Endothelial cell (in vitro differentiated cells): ENCODE measurements at places on chromosomes 16 and 17. TPM values are rescaled to one million over a fixed set of nuclear protein-coding genes. Genes with fewer than 3 reads are reported as not detected.

NPIPA7 gene
- total RNA-seq = 5.8 TPM

RHBDF1 gene
- total RNA-seq = 60.7 TPM

RPL26 gene
- total RNA-seq = 1,901 TPM

BICDL2 gene
- 0.13 TPM for total RNA-seq

KRT33A gene
- not detected for total RNA-seq

HS3ST6 gene
- total RNA-seq = not detected

CCL4 gene
- not detected for total RNA-seq

LGALS9B gene
- not detected for total RNA-seq

RHBDL1 gene
- 1.6 TPM for total RNA-seq

PGAP3 gene
- 11.2 TPM for total RNA-seq

SRL gene
- 0.26 TPM for total RNA-seq

IL34 gene
- total RNA-seq = 1.6 TPM

DPEP2 gene
- total RNA-seq = 1.0 TPM

CLEC10A gene
- 30.4 TPM for total RNA-seq

- no peak for DNase-seq
- peaks cover 8% of the 10 kb centered on the region for H3K27me3 ChIP-seq
- no peak overlapping the region for H3K4me3 ChIP-seq
- no peak overlapping the region for H3K27ac ChIP-seq
- peaks cover 6% of the 10 kb centered on the region for H3K36me3 ChIP-seq
Measured at GRCh38 chr16:70416748-70417616, 21.9 kb downstream of the ST3GAL2 start.

GRCh38 chr17:60231234-60231633, 81.5 kb downstream of the CA4 start:
- peaks cover 6% of the 10 kb centered on the region for H3K36me3 ChIP-seq
- H3K4me1 ChIP-seq = peaks cover 3% of the 10 kb centered on the region
- H3K27me3 ChIP-seq = no peaks in the 10 kb centered on the region
- H3K4me3 ChIP-seq = no peak overlapping the region
- no peak overlapping the region for H3K27ac ChIP-seq

- peak overlapping the region; percentile 64 for H3K4me3 ChIP-seq
- DNase-seq = no peak
- H3K36me3 ChIP-seq = peaks cover 23% of the 10 kb centered on the region
- peak overlapping the region; percentile 80 for H3K27ac ChIP-seq
- peaks cover 1% of the 10 kb centered on the region for H3K27me3 ChIP-seq
Measured at GRCh38 chr17:1089915-1090314, 89.9 kb downstream of the ABR start.

GRCh38 chr16:88608076-88608475, 30.3 kb upstream of the IL17C start:
- peak overlapping the region; percentile 33 for H3K27ac ChIP-seq
- H3K36me3 ChIP-seq = peaks cover 29% of the 10 kb centered on the region
- H3K4me1 ChIP-seq = peaks cover 14% of the 10 kb centered on the region
- H3K4me3 ChIP-seq = no peak overlapping the region

- no peak overlapping the region for H3K27ac ChIP-seq
- DNase-seq = no peak
- no peak overlapping the region for H3K4me3 ChIP-seq
- H3K36me3 ChIP-seq = peaks cover 9% of the 10 kb centered on the region
- H3K4me1 ChIP-seq = peaks cover 58% of the 10 kb centered on the region
Measured at GRCh38 chr17:2089021-2089422, 34.1 kb downstream of the HIC1 start.

DNA sequence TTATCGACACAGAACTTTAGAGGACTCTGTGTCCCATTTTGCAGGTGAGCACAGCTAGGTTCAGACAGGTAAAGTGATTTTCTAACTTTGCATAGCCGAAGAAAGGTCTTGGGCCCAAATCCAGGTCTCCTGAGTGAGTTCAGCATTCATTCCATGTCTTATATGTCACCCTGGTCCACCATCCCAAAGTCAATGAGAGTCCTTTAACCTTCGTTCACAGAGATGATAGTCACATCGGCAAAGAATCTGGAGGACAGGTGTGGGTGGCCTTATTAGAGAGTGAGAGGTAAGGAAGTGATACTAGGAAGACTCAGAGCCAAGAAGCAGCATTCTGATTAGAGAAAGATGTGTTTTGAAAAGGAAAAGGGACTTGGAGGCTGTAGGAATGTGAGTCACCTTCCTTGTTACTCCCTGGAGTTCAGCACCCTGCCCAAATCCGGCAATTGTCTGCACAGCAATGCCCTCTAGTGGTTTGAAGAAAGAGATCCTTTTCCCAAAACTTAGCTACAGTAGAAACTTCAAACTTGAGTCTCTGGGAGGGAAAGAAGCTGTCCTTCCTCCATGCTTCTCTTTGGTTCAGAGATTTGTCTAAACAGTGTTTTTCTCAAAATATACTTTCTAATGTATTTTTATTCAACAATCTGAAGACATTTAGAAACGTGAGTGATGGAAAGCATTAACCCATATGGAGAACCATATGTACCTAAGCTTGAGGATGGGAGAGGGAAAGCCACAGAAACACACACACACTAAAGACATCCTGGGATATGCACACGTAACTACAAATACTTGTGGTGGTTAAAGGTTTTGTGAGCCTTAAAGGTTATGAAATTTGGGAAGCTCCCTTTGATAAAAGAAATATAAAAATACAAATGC, 96.4 kb upstream of the SHISA6 start:
- H3K27me3 ChIP-seq = peaks cover under 1% of the 10 kb centered on the region
- no peak overlapping the region for H3K4me3 ChIP-seq
- no peak for DNase-seq
- no peaks in the 10 kb centered on the region for H3K4me1 ChIP-seq
- H3K36me3 ChIP-seq = peaks cover 12% of the 10 kb centered on the region

GRCh38 chr17:42017866-42018200, 594 bp upstream of the DNAJC7 start:
- H3K36me3 ChIP-seq = peaks cover 22% of the 10 kb centered on the region
- H3K27me3 ChIP-seq = peaks cover 32% of the 10 kb centered on the region
- H3K4me1 ChIP-seq = peaks cover 50% of the 10 kb centered on the region
- peak overlapping the region; percentile 100 for H3K27ac ChIP-seq
- no peak for DNase-seq

DNA sequence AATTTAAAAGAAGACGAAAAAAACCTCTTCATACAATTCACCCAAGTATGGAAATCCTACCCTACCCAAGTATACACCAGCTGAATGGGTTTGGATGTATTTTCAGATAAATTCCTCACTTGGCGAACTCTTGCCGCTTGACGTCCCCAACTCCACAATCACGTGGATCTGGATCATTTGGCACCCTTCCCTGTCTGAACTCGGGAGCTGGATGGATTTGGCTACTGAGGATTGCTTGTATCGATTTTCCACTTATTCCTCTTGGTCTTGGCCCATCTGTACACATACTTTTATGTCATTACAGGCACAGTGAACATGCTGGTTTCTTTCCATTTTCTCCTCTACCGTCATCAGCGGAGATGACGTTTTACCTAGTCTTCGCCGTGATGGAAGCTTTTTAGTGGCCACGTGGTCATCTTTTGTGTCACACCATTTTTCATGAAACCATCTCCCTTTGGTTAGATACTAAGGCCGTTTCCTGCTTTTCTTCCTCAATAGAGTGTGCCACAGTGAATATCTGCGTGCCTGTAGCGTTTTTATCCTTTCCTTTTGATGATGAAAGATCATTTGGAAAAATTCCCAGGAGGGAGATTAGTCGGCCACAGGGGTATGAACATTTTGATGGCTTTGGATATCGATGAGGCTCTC, 47.1 kb downstream of the CMIP start:
- H3K27me3 ChIP-seq = peaks cover 18% of the 10 kb centered on the region
- peak overlapping the region; percentile 79 for H3K4me3 ChIP-seq
- H3K27ac ChIP-seq = peak overlapping the region; percentile 98

GRCh38 chr16:88359008-88359407, 23.8 kb upstream of the ZNF469 start:
- H3K27me3 ChIP-seq = no peaks in the 10 kb centered on the region
- H3K4me1 ChIP-seq = no peaks in the 10 kb centered on the region
- no peaks in the 10 kb centered on the region for H3K36me3 ChIP-seq
- H3K27ac ChIP-seq = no peak overlapping the region
- no peak for DNase-seq

DNA sequence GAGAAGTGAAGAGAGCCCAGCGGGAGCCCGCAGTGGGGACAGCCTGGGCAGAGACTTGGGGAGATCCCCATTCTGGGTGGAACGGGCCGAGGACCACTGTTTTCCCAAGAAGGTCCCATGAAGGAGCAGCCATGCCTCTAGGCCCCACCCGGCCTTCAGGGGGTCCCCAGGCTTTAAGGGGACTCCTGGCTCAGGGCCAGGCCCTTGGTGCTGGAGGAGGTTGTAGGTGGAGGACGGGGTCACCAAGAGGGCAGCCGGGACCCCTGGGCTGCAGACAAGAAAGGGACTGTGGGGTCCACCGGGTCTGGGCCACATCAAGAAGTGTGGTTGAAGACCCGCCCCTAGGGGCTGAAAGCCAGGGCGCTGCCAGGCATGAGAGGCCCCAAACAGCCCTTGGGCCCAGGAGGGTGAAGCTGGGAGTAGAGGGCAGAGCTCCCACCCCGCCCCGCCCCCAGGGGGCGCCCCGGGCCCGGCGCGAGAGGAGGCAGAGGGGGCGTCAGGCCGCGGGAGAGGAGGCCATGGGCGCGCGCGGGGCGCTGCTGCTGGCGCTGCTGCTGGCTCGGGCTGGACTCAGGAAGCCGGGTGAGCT, at the start of gene PRSS21:
Gene PRSS21, plus strand, starts transcription at position 487 of the 589 bp plus-strand sequence. Its CDS starts 32 bp downstream, at position 519.
- DNase-seq = no peak
- H3K27ac ChIP-seq = no peak within 1 kb of the TSS
- no peak within 1 kb of the TSS for H3K4me3 ChIP-seq
- H3K27me3 ChIP-seq = peaks cover 12% of the 10 kb centered on the region

- peak overlapping the region; percentile 5 for H3K27ac ChIP-seq
- no peak for DNase-seq
- no peaks in the 10 kb centered on the region for H3K4me1 ChIP-seq
Measured at GRCh38 chr16:305916-306626, 23.1 kb downstream of the PDIA2 start.

GRCh38 chr17:14701886-14702285, 401.0 kb downstream of the HS3ST3B1 start:
- DNase-seq = no peak
- H3K27ac ChIP-seq = no peak overlapping the region

- H3K27ac ChIP-seq = no peak overlapping the region
- no peaks in the 10 kb centered on the region for H3K4me1 ChIP-seq
- H3K36me3 ChIP-seq = peaks cover 27% of the 10 kb centered on the region
- peak overlapping the region; percentile 11 for H3K4me3 ChIP-seq
- DNase-seq = no peak
- peaks cover 14% of the 10 kb centered on the region for H3K27me3 ChIP-seq
Measured at GRCh38 chr17:5120036-5120435, 4.2 kb downstream of the USP6 start.

GRCh38 chr16:19997264-19997663, 76.4 kb downstream of the GPR139 start:
- H3K4me3 ChIP-seq = no peak overlapping the region
- H3K27me3 ChIP-seq = no peaks in the 10 kb centered on the region
- H3K36me3 ChIP-seq = no peaks in the 10 kb centered on the region

DNA sequence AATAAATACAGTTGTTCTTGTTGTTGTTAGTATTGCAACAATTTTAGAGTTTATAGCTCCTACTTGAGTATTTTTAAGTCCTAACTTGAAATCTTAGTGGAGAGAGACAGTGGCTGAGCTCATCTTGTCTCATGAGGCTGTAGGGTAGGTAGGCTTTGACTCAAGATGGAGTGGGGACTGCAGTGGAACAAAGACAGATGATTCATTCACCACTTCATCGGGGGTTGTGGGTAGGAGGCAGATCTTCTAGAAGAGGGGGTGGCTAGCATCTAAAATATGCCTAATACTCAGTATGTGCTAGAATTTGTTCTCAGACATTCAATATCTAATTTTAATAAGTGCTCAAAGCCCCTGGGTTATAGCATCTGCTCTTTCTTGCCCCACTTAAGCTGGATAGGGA, 13.1 kb upstream of the MMD start:
- peaks cover 2% of the 10 kb centered on the region for H3K27me3 ChIP-seq
- H3K4me3 ChIP-seq = no peak overlapping the region
- DNase-seq = no peak
- peaks cover 21% of the 10 kb centered on the region for H3K4me1 ChIP-seq
- no peak overlapping the region for H3K27ac ChIP-seq

DNA sequence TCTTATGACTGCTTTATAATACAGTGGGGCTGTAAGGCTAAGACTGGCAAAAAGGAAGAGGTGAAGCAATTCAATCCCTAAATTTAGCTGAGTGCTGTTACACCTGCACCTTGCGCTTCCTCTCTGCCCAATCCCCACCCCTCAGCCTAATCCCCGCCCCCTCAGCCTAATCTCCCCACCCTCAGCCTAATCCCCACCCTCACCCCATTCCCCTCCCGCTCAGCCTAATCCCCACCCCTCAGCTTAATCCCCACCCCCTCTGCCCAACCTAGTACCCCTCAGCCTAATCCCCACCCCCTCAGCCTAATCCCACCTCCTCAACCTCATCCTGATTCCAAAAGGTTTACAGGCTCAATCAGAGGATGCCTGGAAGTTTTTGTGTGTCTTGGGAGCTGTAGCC, 155.5 kb downstream of the PMP22 start:
- DNase-seq = no peak
- no peaks in the 10 kb centered on the region for H3K27me3 ChIP-seq
- no peaks in the 10 kb centered on the region for H3K36me3 ChIP-seq

- peak overlapping the region; percentile 47 for H3K4me3 ChIP-seq
- H3K27ac ChIP-seq = no peak overlapping the region
- no peaks in the 10 kb centered on the region for H3K27me3 ChIP-seq
- DNase-seq = no peak
Measured at GRCh38 chr17:59668816-59669215, 38.4 kb downstream of the PTRH2 start.

- H3K36me3 ChIP-seq = peaks cover 16% of the 10 kb centered on the region
- no peak overlapping the region for H3K27ac ChIP-seq
- H3K4me1 ChIP-seq = peaks cover 13% of the 10 kb centered on the region
Measured at GRCh38 chr17:80856863-80857755, 134.5 kb upstream of the CHMP6 start.

DNA sequence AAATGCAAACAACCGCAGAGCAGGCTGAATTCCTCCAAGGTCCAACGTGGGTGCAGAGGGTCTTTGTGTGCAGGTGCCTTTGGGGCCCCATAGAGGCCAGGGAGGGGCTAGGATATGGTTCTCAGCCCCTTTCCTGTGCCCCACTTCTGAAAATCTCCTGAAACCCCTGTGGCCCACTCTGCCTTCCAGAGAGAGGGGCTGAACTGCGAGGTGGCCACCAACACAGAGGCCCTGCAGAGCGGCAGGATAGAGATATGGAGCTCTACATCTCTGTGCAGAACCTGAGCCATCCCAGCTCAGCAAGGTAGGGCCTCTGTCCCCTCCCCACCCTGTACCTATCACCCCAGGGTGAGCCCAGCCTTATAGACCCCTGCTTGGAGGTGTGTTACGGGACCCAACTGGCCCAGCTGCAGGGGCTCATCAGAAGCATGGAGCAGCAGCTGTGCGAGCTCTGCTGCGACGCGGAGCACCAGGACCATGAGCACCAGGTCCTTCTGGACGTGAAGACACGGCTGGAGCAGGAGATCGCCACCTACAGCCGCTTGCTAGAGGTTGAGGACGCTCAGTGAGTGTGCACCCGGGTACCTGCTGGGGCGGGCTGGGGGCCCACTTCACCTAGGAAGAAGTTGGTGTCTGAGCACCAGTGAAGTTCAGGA, 5.5 kb downstream of the USP6 start:
- H3K4me3 ChIP-seq = peak overlapping the region; percentile 72
- DNase-seq = no peak
- peaks cover 27% of the 10 kb centered on the region for H3K36me3 ChIP-seq

GRCh38 chr17:1485423-1486376, 6.8 kb downstream of the MYO1C start:
- H3K4me3 ChIP-seq = no peak overlapping the region
- DNase-seq = peak; percentile 67
- H3K27me3 ChIP-seq = peaks cover 38% of the 10 kb centered on the region
- H3K4me1 ChIP-seq = peaks cover 13% of the 10 kb centered on the region
- no peak overlapping the region for H3K27ac ChIP-seq

- peak overlapping the region; percentile 61 for H3K27ac ChIP-seq
- H3K4me3 ChIP-seq = no peak overlapping the region
- H3K36me3 ChIP-seq = peaks cover 5% of the 10 kb centered on the region
- peaks cover 21% of the 10 kb centered on the region for H3K27me3 ChIP-seq
- peak; percentile 50 for DNase-seq
- H3K4me1 ChIP-seq = peaks cover 73% of the 10 kb centered on the region
Measured at GRCh38 chr16:89330177-89330856, 112.8 kb downstream of the ZNF778 start.
